ENCODE measurements at places on chromosomes 4 and X.

DNA sequence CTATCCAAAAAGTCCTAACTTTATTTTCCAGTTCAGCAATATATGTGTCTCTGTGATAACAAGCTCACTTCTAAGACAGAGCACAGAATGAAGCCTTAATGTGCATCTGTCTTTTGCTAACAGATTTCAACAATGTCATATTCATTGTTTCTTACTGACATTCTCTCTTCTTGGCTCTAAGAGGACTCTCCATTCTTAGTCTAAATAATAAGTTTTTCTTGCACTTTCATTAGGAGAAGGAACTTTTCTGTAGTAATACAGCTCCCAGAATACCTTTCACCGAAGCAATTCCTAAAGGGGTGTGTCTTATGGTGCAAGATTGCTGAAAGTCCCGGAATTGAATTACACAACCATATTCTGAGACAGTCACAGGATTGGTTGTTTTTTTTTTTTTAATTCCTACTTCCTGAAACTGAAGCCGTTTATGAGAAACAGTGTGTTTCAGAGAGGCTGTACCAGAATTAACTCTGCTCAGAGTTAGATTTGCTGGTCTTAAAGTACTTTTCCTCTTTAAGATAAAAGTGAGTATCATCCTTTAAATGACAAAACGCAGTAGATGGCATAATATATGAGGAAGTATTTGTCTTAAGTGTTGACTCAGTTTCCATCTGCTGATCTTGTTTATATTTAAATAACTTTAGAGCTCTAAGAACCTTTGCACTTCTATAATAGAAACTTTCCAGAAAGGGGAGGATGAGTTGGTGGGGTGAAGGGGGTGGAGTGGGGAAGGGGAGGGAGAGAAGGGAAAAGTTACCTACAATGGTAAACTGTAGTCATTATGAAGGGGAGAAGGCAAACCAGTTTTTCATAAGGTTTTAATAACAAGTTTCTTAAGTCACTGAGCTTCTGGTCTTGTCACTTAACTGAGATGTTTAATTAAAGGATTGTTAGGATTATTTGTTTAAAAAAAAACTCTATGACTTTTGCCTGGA, at the start of gene ALPK1:
TSS of gene ALPK1 (plus strand) at position 421 of the 932 bp plus-strand sequence.
- no peak for DNase-seq

- DNase-seq: no peak
These were observed 67.0 kb upstream of the RPS6KA3 start for GRCh38 chrX:20333672-20334071.

DNA sequence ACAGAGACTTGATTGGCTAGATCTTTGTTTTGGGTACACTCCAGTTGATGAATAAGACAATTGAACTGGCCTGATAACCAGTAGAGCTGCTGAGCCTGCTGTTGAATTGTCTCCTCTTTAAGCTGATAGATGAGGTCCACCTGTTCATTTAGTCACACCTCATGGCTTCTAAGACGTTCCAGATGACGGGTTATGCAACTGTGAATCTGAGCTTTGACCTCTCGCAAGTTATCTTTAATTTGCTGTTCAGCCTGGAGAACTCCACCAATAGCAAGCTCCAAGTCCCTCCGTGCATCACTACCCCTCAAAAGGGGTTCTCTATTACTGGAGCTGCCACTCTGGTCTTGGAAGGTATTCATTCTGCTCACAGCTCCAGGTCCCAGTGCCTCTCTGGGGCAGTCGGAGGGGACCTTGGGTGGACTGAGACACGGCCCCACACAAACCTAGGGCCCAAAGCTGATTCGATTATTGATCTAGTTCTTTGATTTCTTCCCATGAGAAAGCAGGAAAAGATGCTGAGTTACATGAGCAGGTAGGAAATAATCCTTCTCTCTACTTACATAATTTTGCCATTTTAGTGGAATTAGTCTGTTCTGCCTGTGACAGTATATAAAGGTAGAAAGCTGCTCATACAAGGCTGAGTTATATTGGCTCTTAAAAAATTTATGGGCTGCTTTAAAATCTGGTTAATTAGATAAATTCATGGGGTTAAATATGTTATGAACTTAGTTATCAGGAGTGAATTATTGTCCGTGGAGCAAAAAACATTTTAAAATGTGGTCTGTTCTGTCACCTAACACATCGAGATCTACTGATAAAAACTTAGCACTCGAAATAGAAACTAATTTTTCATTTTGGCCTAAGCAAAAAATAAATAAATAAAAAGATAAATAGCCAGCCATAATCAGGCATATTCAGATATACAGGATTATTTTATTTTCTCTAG, 6.8 kb downstream of the MMAA start:
- DNase-seq: no peak

- no peak for DNase-seq
These were observed 182.8 kb downstream of the BANK1 start for GRCh38 chr4:101973361-101973760.

GRCh38 chr4:138200236-138200590, 41.9 kb downstream of the SLC7A11 start:
- DNase-seq: no peak

- DNase-seq: no peak
These were observed 73.1 kb downstream of the MAMLD1 start for GRCh38 chrX:150436195-150436594.

GRCh38 chr4:42683393-42683792, 26.5 kb upstream of the ATP8A1 start:
- DNase-seq: no peak

- DNase-seq: peak; percentile 9
These were observed 32.9 kb downstream of the HTT-AS start for GRCh38 chr4:3041192-3042142.

DNA sequence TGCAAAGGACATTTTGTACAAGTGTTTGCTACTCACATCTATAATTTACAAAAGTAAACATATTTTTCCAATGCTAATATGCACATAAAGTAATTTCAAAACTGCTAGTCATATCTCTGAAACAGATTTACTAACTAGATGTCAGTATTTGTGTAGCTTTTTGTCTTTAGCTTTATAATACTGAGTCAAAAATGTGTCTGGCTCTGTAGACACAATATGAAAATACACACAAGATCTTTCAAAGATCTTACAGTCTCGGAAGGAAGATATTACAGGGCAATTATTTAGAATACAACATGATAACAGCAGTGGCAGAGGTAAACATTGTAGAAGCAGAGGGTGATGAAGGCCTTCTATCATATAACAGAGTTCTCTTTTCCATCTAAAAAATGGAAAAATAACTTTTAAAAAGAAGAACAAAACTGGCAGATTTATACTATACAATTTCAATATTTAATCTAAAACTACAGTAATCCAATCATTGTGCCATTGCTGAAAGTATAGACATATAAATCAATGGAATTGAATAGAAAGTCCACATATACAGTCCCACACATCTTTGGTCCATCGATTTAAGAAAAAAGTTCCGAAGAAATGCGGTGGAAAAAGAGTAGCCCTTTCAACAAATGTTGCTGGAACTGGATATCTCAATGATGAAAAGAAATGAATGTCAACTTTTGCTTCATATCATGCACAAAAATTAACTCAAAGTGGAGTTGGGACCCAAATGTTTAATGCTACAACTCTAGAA, 29.4 kb downstream of the ARAP2 start:
- DNase-seq: no peak
